ENCODE measurements at places on chromosomes 3 and 15.

DNA sequence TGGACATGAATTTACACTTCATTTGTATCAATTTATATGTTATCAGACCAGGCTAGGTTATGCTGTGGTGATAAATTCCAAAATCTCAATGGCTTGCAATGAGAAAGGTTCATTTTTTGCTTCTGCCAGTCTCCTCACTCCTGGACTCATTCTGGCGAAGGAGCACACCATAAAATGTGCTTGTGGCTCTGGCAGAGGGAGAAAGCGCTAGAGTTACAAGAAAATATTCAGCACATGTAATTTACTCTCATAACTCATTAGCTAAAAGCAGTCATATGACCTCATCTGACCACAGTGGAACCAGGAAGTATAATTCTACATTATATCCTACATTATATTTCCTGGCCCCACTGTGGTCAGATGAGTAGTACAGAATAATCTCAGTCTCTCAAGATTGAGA is 193.8 kb downstream of the BCHE start:
- DNase-seq, result no peak

- no peak for DNase-seq
These were observed 1.3 kb upstream of the SPTSSB start for GRCh38 chr3:161372321-161373260.

DNA sequence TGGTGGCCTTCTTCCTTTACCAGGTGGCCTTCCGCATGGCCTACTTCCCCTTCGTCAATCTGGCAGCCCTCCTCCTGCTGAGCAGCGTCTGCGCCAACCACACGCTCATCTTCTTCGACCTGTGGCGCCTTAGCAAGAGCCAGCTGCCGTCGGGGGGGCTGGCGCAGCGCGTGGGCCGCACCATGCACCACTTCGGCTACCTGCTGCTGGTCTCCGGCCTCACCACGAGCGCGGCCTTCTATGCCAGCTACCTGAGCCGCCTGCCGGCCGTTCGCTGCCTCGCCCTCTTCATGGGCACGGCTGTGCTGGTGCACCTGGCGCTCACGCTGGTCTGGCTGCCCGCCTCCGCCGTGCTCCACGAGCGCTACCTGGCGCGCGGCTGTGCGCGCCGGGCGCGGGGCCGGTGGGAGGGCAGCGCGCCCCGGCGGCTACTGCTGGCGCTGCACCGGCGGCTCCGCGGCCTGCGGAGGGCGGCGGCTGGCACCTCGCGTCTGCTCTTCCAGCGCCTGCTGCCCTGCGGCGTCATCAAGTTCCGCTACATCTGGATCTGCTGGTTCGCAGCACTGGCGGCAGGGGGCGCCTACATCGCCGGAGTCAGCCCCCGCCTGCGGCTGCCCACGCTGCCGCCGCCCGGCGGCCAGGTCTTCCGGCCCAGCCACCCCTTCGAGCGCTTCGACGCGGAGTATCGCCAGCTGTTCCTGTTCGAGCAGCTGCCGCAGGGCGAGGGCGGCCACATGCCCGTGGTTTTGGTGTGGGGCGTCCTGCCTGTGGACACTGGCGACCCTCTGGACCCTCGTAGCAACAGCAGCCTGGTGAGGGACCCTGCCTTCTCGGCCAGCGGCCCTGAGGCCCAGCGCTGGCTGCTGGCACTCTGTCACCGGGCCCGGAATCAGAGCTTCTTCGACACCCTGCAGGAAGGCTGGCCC is 9.9 kb downstream of the DISP2 start:
- no peak for DNase-seq

GRCh38 chr3:75176937-75177336 is 487.2 kb upstream of the FRG2C start:
- DNase-seq, result no peak

- DNase-seq, result no peak
These were observed 1034.7 kb downstream of the FHIT start for GRCh38 chr3:60216462-60217075.

DNA sequence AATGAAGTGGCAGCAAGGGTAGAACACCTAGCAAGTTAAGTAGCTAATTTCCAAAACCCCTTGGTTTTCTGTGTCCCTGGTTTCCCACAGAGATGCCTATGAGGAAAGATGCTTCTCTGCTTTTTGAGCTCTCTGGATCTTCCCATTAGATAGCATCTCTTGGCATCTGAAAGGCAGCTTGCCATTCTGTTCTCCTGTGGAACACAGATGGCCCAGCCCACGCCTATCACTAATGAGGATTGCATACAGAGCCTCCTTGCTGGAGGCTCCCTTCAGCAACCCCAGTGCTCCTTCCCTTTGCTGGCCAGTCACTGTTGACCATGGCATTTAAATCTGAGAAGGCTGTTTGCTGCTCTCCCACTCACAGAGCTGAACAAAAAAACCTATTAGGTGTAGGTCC is 34.4 kb upstream of the ETV5 start:
- DNase-seq, result no peak

GRCh38 chr15:81273200-81273599 is 50.7 kb downstream of the STARD5 start:
- no peak for DNase-seq

DNA sequence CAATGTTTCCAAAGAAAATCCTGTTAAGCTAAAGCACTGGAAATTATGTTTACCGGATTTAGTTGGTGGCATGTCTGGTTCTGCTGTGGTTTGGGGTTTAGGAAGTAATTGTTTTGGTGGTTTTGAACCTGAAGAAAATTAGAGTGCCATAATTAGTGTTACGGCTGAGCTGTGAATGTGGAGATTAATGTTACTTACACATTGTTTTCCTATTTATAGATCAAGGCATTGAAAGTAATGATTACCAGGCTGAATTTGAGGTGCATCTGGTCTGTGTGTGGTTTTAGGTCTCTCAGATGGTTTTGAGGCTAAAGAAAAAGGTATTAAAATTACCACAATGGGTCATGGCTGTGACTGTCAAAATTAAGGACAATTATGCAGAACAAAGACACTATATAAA is 128.9 kb downstream of the TFG start:
- DNase-seq, result no peak

GRCh38 chr3:38567498-38567897 is 71.4 kb downstream of the EXOG start:
- no peak for DNase-seq

GRCh38 chr3:16173283-16174025 is 1.0 kb upstream of the GALNT15 start:
- DNase-seq, result no peak

GRCh38 chr15:100114571-100114970 is 227.2 kb downstream of the ADAMTS17 start:
- no peak for DNase-seq

GRCh38 chr3:157408499-157409149 is 28.0 kb upstream of the PTX3 start:
- no peak for DNase-seq

DNA sequence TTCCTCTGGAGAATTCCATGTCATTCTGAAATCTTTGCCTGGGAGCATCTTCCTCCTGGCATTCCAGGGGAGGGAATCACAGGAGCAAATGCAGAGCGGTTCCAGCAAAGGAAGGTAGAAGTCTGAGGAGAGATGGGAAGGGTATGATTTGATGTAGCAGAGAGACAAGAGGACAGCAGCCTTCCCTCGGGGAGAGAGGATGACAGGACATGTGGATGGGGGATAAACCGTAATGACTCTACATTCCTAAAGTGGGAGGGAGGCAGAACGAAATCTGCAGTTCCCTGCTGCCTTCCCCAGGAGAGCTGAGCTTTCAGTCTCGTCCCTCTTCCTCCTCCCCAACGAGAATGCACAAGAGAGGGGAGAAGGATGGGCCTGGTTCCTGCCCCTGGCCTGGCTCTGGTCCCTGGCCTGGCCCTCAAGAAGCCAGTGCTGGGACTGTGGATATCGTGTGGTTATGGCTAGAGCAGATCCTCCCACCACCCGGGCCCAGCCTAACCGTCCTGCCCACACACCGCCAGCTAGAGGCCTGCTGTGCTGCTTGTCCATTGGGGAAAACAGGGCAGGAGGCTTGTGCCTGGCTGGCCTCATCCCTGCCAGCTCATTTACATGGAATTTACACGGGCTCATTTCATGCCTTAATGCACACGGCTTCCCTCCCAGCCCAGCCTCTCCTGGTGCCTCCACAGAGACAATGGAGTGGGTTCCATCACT is 26.6 kb downstream of the SEMA7A start:
- no peak for DNase-seq

GRCh38 chr3:4496087-4496452 is 2.9 kb downstream of the ITPR1 start:
- no peak for DNase-seq

DNA sequence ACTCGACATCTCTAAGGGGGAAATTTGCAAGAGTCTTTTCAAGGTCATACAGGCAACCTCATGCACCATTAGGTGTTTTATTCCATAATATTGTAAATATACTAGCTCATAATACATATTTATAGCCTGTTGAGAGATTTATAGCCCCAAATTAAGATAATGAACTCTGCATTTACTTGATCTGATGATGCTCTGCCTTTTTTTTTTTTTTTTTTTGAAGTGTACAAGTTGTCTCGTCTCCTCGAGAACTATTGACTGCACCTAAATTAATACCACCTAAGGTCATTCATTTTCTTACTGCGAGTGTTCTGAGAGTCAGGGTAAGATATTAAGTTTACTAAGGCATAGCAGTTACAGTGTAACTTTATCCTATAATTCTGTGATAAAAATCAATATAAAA is 6.1 kb downstream of the CHRNA5 start:
- DNase-seq, result no peak

DNA sequence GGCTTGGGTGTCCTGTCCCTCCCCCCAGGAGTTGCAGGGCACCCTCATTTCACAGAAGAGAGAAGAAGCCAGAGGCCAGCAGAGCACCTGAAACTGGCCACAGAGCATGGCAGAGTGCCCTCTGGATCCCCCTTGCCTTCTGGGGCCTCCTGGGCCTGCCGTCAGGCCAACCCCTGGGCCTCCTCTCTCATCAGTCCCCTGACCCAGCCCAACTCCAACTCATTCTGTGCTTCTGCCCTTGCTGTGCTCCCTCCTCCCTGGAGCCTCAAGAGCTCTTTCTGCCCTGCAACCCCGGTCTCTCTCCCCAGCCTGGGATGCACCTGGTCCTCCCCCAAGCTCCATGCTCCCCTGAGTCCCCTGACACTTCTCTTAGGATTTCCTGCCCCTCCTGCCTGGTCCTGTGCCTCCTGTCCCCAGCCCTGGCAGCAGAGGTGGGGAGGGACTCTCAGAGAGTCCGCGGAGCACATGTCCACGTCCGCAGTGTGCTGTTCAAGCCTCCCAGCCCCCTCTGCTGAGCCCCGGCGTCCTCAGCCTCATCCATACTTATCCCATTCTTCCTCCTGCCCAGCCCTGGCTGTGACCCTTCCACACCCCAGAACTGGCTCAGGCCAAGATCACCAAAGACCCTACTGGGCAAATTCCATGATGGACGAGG is 30.5 kb upstream of the CACNA2D2 start:
- no peak for DNase-seq

DNA sequence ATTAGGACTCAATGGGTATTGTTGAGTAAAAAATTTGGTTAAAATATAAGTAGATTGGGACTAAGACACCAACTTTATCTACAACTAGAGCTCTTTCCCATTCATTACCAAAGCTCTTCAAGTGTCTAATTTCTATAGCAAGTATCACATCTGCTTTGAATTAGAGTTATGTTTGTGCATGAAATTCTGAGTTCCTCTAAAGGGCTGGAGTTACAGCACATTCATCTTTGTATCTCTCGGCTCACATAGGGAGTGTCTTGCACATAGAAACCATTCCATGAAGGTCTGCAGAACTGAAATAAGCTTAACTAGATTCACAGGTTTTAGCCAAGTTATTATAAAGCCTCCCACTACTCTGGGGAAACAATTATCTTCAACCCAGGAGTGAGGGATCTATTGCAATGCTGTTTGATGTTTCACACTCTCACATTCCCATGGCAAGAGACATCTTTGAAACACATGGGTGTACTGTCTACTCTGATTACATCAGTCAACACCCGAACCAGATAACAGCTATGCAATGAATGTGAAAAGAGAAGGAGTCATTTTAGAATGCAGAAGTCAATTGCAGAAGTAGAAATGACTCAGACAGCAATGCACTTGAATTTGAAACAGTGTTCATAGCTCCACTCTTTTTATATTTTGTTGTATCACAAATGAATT is 93.1 kb upstream of the KBTBD8 start:
- DNase-seq, result no peak

GRCh38 chr3:26525013-26525412 is 97.6 kb upstream of the LRRC3B start:
- no peak for DNase-seq

- no peak for DNase-seq
These were observed 227.2 kb downstream of the ADAMTSL3 start for GRCh38 chr15:83881156-83881555.

GRCh38 chr3:69833591-69833990 is 94.3 kb downstream of the MITF start:
- no peak for DNase-seq

GRCh38 chr3:22555753-22556435 is 647.2 kb upstream of the UBE2E2 start:
- no peak for DNase-seq

- no peak for DNase-seq
These were observed 413.8 kb upstream of the CCDC54 start for GRCh38 chr3:106963442-106963841.

DNA sequence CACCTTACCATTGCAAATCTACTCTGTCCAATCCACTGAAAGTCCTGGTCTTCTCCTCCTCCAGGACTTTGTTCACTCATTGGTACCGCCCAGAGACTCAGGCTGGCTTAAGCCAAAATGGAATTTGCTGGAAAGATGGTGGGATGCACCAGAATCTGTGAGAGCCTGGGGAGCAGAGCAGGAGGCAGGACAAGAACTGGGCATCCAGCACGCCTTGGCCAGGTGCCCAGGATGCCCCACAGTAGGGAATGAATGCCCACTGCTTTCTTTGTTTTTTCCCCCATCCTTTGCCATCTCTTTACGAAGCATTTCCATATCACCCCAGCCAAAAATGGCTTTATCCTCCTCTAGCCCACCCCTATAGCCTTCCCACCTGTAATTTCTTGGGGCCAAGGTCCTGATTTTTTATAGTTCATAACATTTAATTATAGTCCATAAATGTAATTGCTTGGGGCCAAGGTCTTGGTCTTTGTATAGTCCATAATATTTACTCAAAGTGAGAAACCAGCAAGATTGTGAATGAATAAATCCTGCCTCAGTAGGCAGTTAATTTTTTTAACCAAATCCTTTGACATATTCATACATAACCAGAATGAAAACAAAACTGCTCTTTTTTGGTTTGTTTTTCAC is 23.3 kb upstream of the IREB2 start:
- DNase-seq, result no peak

GRCh38 chr3:60953351-60953750 is 297.9 kb downstream of the FHIT start:
- DNase-seq, result no peak

DNA sequence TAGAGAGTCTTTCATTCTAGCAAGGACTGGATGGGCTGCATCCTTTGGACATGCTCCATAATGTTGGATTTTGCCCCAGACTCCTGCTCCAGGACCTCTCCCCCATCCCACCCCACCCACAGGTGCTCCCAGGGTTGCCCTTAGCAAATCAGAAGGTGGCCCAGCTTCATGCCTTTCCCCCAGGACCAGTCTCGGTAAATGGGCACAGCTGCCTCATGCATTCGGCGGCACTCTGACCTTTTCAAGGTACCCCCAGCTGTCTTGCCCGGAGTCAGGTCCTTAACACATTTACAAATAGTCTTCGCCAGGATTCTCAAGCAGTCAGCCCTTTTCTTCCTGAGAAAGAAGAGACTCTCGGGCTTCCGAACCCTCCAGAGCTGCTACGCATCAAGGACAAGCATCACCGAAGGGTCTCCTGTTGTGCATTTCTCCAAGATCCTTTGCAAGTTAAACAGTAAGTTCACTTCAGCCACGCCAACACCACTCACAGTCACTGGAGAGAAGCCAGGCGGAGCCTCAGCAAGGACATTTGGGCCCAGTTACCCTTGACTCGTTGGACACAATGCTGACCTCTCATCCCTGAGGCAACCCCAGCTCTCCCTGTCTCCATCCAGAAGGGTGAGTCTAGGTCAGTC is 287.8 kb downstream of the FAM43A start:
- DNase-seq, result no peak

Measured in esophagus squamous epithelium (tissue), 5 donors.